ENCODE measurements at places on chromosomes 4 and X.

GRCh38 chrX:132470179-132470578, 18.7 kb downstream of the MBNL3 start:
- no peak for DNase-seq

DNA sequence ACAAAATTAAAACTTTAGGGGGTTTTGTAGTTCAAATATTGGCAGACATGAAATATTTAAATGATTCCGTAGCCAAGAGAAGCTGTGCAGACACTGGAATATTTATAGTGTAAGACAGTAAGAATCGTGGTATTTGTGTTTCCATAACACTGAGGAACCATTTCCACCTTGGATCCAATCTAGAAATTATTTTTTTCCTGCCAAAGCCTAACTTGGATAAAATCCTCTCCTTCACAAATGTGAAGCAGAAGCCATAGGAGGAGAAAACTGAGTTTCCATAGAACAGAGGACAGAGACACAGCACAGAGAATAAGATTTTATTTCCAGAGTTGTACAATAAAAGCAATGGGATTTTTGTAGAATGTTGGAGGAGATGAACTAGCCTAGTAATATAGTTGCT, 19.9 kb upstream of the SRPX start:
- no peak for DNase-seq

DNA sequence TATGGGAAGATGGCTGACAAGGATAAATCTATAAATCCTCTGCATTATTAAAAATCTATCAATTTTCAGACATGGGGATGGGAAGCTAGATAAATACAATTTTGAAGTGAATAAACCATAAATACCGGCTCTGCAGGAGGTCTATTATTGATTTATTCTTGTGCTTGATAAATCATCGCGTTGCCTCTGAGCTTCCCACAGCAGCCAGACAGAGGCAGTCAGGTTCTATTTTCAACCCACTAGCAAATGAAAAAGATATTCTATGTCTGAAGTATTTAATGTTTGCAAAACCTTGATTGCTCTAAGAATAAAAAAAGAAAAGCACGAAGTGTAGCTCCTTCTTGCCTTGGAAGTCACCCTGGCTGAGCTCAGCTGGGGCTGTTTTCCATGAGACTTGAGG, 216.2 kb downstream of the DHRSX start:
- DNase-seq, result no peak

GRCh38 chrX:139932073-139932900, 566 bp downstream of the ATP11C start:
- peak; percentile 4 for DNase-seq

GRCh38 chr4:99180382-99181070, 36.4 kb upstream of the ADH4 start:
- no peak for DNase-seq

DNA sequence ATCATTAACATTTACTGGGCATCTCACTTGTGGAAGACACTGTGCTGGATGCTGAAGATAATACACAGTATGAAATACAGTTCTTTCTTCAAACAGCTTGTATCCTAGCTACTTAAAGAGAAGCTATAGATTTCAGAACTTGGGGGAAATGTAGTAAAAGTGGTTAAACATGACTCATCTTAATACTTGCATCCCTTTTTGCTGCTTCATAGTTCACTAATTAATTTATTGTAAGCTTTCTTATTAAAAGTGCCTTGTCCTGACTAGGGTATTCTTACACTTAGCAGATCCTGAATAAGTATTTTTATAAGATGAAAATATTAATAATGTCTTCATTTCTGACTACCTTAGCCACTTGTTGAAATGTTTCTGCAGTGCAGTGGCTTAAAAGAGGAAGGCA, 132.8 kb upstream of the STIM2 start:
- DNase-seq, result no peak

GRCh38 chrX:1554469-1555210, 17.7 kb upstream of the P2RY8 start:
- peak; percentile 47 for DNase-seq

Measured in activated T-helper 1 cell treated with anti-CD3 and anti-CD28 coated beads, Interleukin-2, amount 50 U/mL, for 16 hours (primary cell).